Cortex of kidney (tissue), 1 donor: ENCODE measurements at places on chromosomes 1 and 21.

DNA sequence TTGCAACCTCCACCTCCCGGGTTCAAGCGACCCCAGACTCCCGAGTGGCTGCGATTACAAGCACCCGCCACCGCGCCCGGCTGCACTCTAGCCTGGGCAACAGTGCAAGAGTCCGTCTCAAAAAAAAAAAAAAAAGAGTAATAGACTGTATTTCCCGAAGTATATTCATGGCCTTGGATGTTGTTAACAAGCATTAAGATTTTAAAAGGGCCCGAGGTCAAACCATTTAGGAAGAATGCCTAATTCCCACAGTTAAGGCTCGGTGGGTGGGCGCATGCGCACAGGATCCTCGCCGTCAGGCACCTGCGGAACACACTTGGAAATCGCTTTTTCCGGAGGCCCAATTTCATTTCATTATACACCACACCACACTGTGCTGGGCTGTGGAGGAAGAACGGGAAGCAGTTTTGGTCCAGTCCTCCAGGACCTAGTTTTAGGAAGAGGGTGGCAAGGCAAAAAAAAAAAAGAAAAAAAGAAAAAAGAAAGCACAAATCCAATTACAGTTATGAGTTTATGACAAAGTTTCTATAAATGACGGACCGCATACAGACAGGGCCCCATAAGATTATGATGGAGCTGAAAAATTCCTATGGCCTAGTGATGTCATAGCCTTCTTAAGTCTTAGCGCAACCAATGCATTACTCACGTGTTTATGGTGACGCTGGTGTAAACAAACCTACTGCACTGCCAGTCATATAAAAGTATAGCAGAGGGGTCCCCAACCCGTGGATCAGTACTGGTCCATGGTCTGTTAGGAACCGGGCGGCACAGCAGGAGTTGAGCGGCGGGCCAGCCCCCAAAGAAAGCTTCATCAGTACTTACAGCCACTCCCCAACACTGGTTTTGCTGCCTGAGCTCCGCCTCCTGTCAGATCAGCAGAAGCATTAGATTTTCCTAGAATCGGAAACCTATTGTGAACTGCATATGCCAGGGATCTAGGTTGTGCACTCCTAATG lies 38.2 kb downstream of the H3-3A start:
- no peak for DNase-seq

GRCh38 chr1:4109628-4109940 lies 209.5 kb upstream of the C1orf174 start:
- DNase-seq = no peak

- DNase-seq = no peak
Observed at GRCh38 chr1:242524571-242525359, at the start of gene PLD5. Gene PLD5 (minus strand): TSS chr1:242524697.

DNA sequence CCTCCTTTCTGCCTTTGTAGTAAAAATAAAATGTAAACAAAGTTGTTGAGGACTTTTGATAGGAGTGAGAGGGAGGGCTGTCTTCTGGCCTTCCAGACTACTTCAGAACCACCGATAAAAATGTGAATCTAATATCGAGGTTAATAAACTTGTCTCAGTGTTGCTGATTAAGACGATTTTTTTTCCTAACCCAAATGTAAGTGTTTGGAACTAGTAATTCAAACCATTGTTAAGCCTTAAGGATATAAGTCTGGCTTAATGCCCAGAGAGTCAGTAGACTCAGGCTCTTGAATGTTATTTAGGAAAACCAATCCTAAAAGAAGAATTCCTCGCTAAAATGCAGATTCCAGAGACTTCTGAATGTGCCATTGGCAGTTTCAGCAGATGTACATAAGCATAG lies 356.9 kb downstream of the SIPA1L2 start:
- DNase-seq = no peak

DNA sequence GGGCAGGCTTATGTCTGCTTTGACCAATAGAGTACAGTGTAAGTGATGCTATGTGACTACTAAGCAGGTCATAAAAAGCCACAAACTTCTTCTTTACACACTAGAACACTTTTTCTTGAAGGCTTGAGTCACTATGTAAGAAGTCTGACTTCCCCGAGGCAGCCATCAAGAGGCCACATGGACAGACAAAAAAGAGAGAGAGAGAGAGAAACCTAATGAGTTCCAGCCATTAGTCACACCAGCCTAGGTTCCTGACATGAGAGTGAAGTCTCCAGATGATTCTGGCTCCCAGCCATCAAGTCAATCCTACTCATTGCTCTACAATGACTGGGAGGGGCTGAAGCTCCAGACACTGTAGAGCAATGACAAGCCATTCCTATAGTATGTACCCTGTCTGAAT lies 101.4 kb downstream of the LHX9 start:
- DNase-seq = no peak

- no peak for DNase-seq
Observed at GRCh38 chr1:32818804-32819541, 1.5 kb downstream of the S100PBP start.

- DNase-seq = no peak
Observed at GRCh38 chr1:207648334-207649209, 3.6 kb downstream of the CR1L start.

GRCh38 chr1:44616991-44617702 lies 57.1 kb downstream of the TMEM53 start:
- no peak for DNase-seq

DNA sequence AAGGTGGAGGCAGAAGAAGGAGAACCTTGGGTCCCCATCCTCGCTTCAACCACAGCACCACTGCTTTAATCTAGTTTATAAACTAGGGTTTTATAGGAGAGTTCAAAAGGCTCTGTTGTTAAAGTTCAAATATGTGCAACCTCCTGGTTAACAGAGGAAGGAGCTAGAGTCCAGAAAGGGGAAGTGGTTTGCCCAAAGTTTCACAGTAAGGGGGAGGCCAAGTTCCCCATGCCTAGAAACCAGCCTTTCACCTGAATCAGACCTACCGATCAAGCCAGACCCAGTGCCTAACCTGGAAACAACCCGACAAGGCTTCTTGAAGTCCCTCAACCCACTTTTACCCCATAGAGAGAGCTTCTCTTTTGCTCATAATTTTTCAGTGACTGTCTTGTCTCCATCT lies 106.5 kb downstream of the PLPP3 start:
- no peak for DNase-seq

- no peak for DNase-seq
Observed at GRCh38 chr1:147897029-147897752, 5.4 kb upstream of the GJA8 start.
